ENCODE measurements at places on chromosomes 4 and X.

- no peak for DNase-seq
Measured at GRCh38 chrX:118961866-118962560, 12.4 kb upstream of the LONRF3 start.

GRCh38 chrX:10159145-10159468 lies 2.3 kb downstream of the CLCN4 start:
- no peak for DNase-seq

GRCh38 chrX:38117485-38117884 lies 103.2 kb downstream of the SRPX start:
- DNase-seq: no peak

- DNase-seq: no peak
Measured at GRCh38 chr4:130147641-130148040, 1051.7 kb downstream of the C4orf33 start.

- no peak for DNase-seq
Measured at GRCh38 chrX:129549124-129549523, 9.1 kb downstream of the OCRL start.

DNA sequence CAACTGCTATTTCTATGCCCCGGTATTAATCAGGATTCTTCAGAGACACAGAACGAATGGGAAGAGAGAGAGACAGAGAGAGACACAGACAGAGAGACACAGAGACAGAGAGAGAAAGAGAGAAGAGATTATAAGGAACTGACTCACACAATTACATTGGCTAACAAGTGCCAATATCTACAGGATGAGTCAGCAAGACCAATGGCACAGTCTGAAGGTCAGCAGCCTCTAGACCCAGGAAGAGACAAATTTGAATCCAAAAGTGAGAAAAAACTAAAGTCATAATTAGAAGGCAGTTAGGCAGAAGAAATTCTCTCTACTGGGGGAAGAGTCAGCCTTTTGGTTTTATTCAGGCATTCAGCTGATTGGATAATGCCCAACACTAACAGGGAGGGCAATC lies 187.3 kb downstream of the MAB21L2 start:
- DNase-seq: no peak

GRCh38 chr4:94722748-94723147 lies 35.0 kb upstream of the BMPR1B start:
- DNase-seq: no peak

- DNase-seq: no peak
Measured at GRCh38 chr4:44740201-44740600, 13.8 kb upstream of the GNPDA2 start.

DNA sequence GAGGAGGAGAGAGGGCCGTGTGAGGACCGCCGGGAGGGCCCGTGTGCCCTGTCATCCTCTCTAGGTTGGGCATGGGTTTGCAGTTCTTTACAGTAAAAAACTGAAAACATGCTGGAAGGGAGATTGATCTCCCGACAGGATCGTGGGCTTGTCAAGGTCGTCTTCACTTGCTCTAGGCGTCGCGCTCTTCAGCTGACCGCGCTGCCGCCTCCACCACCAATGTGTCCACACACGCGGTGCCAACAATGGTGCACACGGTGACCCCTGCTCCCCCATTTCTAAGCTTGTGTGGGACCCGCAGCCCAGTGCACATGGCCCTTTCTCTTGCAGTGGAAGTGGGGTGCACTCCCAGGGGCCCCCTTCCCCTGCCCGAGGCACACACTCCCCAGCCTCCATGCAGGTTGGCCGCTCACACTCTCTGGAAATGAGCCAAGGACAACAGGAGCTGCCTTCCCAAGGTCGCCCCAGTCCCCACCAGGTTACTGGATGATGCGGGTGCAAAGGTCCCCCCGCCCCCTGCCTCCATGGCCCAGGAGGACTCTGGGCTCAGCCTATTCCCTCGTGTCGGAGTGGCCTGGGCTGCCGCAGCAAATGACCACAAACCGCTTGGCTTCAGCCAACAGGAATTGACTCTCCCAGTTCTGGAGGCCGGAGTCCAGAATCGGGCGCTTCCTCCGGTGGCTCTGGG lies 1.7 kb upstream of the ZFP92 start:
- no peak for DNase-seq

DNA sequence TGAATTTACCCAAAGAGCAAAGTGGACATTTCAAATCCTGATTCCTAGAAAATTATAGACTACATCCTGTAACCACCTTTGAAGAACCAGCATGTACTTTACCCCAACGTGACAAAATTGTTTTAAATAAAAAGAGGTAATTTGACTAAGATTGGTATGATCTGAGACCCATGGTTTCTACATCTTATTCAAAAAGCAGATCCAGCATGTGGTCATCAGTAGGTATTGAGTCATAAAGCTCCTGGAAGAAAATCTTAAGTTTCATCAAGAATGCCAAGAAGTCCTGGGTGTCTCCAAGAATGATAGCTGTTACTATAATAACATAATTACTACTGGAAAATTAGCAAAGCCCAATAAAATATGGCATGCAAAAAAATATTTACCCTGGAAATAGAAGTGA lies 61.8 kb downstream of the NFKB1 start:
- no peak for DNase-seq

- DNase-seq: no peak
Measured at GRCh38 chrX:149494844-149495565, 10.1 kb downstream of the IDS start.

- no peak for DNase-seq
Measured at GRCh38 chrX:75156531-75156945, 455 bp upstream of the ABCB7 start.

DNA sequence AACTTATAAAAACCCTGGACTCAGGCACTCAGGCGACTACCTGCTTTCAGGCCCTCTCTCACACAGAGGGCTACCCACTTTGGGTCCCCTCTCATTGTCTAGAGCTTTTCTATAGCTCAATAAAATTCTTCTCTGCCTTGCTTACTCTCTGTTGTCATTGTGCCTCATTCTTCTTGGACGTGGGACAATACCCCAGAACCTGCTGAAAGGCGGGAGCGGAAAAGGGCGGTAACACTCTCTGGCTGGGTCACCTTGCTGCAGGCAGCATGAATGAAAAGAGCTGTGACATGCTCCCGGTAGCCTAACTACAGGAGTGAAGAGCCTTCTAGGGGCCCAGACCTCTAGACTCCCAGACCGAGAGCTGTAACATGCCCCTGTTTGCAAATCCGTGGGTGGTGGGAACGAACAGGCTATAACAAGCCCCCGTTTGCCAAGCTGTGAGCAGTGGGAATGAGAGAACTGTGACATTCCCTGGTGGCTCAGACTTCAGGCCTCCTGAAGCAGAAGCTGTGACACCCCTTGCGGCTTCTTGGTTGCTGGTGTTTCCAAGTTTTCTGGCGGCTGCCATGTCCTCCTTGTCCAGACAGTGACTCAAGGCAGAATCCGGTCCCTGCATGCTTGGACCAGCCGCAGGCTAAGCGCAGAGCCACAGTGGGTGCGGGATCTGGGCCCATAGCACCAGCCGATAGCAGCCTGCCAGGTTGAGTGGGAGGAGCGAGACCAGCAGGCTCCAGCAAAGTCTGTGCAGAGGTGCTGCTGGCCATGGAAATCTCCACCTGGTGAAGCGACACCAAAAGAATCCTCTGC lies 684.6 kb downstream of the ARAP2 start:
- no peak for DNase-seq

GRCh38 chr4:172584816-172585215 lies 583.8 kb upstream of the GALNT7 start:
- no peak for DNase-seq

DNA sequence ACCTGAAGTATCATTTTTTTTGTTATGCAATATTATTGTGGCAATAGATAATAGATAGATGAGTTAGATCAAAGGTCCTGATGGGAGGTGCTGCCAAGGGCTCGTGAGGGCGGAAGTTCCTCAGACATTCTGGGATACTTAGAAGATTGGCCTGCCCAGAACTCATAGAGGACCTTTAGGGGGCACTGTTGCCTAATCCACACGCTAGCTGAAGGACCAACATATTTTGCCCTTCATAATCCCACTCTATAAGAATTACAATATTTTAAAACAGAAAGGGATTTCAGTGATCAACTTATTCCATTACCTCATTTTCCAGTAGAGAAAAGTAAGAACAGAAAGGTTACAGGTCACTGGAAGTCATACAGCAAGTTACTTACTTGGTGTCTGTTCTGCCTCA lies 22.9 kb upstream of the COX7B2 start:
- no peak for DNase-seq

DNA sequence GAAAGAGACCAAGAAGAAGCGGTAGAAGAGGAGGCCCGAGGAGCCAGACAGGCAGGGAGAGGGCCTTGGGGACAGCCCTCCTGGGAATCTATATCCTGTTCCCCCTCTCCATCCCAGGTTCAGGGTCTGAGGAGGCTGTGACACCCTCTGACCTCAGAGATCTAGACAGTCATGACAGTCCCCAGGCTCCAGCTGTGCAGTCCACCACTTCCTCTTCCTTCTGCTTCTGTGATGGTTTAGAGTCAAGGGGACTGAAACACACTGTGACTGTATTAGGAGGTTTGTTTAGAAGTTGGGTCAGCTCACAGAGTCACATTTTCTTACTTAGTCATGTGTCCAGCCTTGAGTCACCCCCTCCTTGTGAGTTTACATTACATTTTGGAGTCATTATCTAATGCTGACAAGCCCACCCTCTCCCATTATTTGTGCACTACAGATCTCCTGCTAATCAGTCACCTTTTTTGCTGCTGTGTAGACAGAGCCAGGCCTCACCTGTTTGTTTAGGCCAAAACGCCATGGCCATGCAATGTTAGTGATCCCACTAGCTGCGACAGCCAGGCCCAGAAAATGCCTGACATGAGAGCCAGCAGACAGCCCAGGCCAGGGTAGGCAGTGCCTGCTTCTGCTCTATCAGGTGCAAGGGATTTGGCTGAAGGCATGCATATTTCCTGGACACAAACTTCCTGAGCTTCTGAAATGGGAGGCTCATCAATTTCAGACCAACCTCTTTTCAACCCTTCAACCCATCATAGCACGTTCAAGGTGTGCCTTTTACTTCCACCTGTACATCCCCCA lies 26.0 kb downstream of the MANBA start:
- DNase-seq: no peak

DNA sequence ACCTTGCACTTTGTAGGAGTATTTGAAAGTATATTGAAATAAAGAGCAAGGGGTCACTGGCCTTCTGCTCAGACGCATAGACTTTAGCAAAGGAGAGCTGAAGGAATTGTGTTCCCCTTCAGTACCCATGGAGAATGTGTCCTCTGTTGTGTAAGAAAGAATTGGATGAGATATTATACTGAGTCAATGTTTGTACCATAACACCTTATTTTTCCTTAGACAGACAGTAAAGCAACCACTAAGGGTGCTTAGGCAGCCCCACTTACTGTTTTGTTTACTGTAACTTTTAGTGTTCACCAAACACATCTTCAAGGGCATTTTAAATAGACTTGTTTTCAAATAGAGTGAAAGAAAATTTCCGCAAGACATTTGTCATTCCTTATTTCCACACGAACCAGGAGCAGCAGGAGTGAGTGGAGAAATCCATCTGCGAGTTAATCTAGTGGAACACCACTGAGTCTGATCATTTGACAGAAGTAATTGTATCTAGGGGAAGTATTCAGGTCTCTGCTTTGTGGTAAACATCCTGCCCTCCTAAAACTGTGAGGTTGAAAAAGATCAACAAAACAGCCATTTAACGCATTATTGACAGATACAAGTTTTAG lies 89.5 kb downstream of the SLIT2 start:
- DNase-seq: no peak

DNA sequence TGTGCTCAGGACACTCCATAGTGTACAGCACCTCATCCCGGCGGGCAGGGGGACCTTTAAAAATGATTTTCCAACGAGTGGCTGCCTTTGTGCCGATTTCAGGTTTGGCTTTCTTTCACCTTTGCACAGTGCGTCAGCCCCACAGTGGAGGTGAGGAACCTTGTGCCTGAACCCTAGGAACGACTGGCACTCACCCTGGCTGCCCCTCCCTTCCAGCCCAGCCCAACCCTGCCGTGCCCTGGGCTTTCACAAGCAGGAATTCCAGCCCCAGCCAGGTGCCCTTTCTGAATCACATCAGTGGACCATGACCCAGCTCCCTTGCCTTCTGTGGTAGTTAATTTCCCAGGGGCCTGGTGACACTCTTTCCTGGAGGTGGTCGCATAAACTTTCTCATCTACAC lies 1.3 kb downstream of the TMEM164 start:
- no peak for DNase-seq

- DNase-seq: no peak
Measured at GRCh38 chrX:15749642-15750610, 11.9 kb downstream of the CA5B start.

- DNase-seq: no peak
Measured at GRCh38 chr4:39363773-39364393, 2.3 kb downstream of the RFC1 start.

GRCh38 chr4:181659202-181659601 lies 584.0 kb upstream of the TENM3 start:
- no peak for DNase-seq

- no peak for DNase-seq
Measured at GRCh38 chr4:114279066-114279465, 299.6 kb upstream of the ARSJ start.

DNA sequence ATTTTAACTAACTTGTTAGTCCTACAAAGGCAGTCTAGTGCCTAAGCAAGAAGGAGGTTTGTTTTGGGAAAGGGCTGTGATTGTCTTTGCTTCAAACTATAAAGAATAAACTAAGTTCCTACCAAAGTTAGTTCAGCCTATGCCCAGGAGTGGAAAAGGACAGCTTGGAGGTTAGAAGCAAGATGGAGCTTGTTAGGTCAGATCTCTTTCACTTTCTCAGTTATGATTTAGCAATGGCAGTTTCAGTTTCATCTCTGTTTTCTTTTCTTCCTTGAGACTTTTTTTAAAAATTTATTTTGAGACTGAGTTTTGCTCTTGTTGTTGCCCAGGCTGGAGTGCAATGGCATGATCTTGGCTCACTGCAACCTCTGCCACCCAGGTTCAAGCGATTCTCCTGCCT lies 82.9 kb upstream of the NLGN4X start:
- DNase-seq: no peak

GRCh38 chr4:152659806-152660205 lies 20.0 kb downstream of the TMEM154 start:
- no peak for DNase-seq

DNA sequence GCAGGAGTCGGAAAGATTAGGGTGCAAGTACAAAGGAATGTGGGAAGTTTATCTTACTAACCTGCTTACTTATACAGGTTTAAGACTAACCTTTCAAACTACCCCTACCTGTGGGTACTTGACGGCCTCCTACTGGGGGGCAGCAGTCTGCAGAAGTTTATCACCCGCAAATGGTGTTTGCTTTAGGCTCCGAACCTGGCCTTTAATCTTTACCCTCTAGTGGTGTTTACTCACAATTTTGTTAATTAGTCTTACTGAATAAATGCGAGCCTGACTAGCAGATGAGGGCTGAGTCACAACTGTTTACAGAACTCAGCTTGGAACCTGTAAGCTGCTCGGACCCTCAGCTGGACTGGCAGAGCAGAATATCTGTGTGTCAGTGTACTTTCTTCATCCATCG lies 204.2 kb upstream of the GPRIN3 start:
- no peak for DNase-seq
